ENCODE measurements at places on chromosomes 3 and 15. TPM values are rescaled to one million over a fixed set of nuclear protein-coding genes. Genes with fewer than 3 reads are reported as not detected.

GRCh38 chr3:197599089-197599765 lies 43.5 kb upstream of the BDH1 start:
- H3K4me1 ChIP-seq, result no peaks in the 10 kb centered on the region
- H3K27ac ChIP-seq, result no peak overlapping the region
- peak; percentile 57 for DNase-seq
- no peaks in the 10 kb centered on the region for H3K36me3 ChIP-seq
- no peaks in the 10 kb centered on the region for H3K27me3 ChIP-seq
- no peak overlapping the region for H3K4me3 ChIP-seq

- no peak for DNase-seq
- H3K27ac ChIP-seq, result no peak overlapping the region
- no peaks in the 10 kb centered on the region for H3K4me1 ChIP-seq
- H3K27me3 ChIP-seq, result no peaks in the 10 kb centered on the region
- H3K36me3 ChIP-seq, result no peaks in the 10 kb centered on the region
These were observed 28.3 kb downstream of the APBA2 start for GRCh38 chr15:28914046-28914445.

Gene SLC27A2
- polyA plus RNA-seq, result not detected

DNA sequence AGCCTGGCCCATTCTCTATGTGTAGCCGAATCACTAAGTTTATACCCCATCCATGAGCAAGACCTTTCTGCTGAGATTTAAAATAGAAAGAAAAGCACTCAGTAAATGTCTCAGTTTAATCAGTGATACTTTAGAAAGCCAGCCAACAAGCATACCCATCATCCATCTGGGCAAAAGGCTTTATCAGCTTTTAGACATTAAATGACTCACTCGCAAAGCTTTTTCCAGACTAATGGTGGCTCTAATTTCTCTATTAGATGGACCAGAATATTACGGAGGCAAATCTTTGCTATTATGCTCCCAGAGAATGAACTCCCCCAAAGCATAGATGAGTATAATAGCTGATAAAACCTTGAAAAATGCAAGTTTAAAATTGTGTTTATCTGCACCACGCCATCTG lies 727.8 kb downstream of the GBE1 start:
- no peaks in the 10 kb centered on the region for H3K27me3 ChIP-seq
- H3K4me3 ChIP-seq, result no peak overlapping the region
- no peaks in the 10 kb centered on the region for H3K36me3 ChIP-seq
- H3K4me1 ChIP-seq, result no peaks in the 10 kb centered on the region
- no peak for DNase-seq

Gene LDHAL6B
- polyA plus RNA-seq, result not detected

- H3K27me3 ChIP-seq, result no peaks in the 10 kb centered on the region
- H3K27ac ChIP-seq, result no peak overlapping the region
- no peak overlapping the region for H3K4me3 ChIP-seq
- no peak for DNase-seq
- H3K36me3 ChIP-seq, result no peaks in the 10 kb centered on the region
These were observed 276.6 kb upstream of the GADL1 start for GRCh38 chr3:31170932-31171670.

DNA sequence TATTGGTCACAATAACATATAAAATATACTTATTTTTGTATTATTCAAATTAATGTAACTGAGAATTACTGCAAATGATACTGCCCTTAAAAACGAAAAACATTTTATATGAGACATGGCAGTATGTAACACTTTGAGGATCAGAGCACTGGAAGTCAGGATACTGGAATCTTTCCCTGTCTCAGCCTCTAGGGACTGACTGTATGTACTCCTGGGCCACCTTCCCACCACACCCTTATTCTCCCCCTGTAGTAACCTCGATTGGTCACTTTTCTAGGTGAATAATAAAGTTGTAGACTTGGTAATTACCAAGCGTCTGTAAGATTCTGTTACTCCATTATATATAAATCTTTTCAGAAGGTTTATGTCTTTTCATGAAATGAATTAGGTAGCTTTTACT lies 43.0 kb downstream of the LRRC49 start:
- H3K4me1 ChIP-seq, result peaks cover 5% of the 10 kb centered on the region
- H3K27ac ChIP-seq, result no peak overlapping the region
- no peak for DNase-seq

Gene FRMD5
- not detected for polyA plus RNA-seq

Gene ADGRG7
- polyA plus RNA-seq, result not detected

Gene ADAMTS9
- not detected for polyA plus RNA-seq

DNA sequence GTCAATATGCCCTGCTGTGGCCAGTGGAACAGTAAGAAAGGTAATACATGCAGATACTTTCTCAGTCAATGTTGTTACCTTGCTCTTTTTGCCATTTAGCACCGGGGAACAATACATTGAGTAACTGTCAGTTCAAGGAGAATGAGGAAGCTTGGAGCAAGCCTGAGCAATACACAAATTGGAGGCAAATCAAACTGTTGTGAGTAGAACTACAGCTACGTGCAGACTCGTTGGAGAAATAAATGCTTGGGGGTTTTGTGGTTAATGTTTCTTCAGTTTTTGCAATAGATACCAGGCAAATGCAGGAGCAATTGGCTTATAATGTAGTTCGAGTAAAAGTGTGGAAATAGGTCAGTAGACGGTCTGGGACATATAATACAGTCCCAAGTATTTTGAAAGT lies 587.3 kb upstream of the ROBO1 start:
- DNase-seq, result no peak
- H3K36me3 ChIP-seq, result no peaks in the 10 kb centered on the region
- H3K4me3 ChIP-seq, result no peak overlapping the region
- H3K27me3 ChIP-seq, result no peaks in the 10 kb centered on the region

Gene CLDN18
- not detected for polyA plus RNA-seq

DNA sequence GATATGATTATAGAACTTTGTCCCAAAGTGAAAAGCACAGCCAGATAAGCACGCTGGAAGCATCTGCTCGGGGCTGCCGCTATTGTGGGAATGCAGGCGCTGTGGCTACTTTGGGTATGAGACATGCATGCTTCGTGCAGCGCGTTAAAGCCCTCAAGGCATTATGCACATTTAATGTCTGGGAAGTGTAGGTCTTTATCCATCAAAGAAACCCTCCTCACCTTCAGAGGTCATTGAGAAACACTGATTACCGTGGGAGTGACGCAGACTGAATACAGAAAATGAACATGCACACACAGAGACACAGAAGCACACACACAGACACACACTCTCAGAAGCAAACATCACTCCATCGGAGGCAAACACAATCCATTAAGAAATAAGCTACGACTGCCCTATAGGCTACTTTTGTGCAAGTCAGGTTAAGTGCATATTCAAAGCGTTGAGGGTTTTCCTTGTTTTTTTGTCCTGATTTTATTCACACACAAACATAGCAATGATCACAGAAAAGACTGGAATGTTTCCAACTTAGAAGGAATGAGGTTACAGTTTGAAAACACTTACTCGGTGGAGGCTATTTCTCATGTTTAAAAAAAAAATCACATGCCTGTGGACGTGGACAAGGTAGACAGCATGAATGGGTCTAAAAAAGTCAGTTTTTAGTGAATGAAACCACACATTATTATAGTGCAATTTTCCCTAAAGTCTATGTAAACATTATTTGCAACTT lies 68.5 kb downstream of the PLCH1 start:
- H3K36me3 ChIP-seq, result no peaks in the 10 kb centered on the region
- no peak overlapping the region for H3K4me3 ChIP-seq
- no peaks in the 10 kb centered on the region for H3K27me3 ChIP-seq

DNA sequence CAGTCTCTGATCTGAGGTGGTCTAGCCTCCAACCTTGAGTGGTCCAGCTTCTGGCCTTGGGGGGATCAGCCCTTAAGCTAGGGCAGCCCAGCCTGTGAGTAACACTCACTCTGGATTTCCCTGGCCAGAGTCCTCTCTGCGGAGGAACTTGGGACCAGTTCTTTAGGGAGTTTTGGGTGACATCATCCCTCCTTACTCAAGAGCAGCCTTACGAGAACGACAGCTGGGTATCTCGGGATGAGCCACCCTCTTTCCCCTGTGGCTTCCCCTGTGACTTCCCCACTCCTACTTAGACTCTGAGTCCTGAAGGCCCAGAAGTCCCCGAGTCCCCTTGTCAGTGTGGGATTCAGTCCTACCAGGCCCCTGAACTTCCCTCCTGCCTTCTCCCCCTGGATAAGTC lies 10.2 kb upstream of the PLXND1 start:
- H3K4me1 ChIP-seq, result peaks cover 77% of the 10 kb centered on the region
- H3K4me3 ChIP-seq, result no peak overlapping the region
- no peaks in the 10 kb centered on the region for H3K36me3 ChIP-seq
- DNase-seq, result peak; percentile 87
- H3K27me3 ChIP-seq, result no peaks in the 10 kb centered on the region
- peak overlapping the region; percentile 80 for H3K27ac ChIP-seq

- H3K36me3 ChIP-seq, result no peaks in the 10 kb centered on the region
- no peak overlapping the region for H3K27ac ChIP-seq
- H3K27me3 ChIP-seq, result no peaks in the 10 kb centered on the region
- no peak overlapping the region for H3K4me3 ChIP-seq
- DNase-seq, result no peak
These were observed 131.2 kb upstream of the SMAD3 start for GRCh38 chr15:66933932-66934867.

DNA sequence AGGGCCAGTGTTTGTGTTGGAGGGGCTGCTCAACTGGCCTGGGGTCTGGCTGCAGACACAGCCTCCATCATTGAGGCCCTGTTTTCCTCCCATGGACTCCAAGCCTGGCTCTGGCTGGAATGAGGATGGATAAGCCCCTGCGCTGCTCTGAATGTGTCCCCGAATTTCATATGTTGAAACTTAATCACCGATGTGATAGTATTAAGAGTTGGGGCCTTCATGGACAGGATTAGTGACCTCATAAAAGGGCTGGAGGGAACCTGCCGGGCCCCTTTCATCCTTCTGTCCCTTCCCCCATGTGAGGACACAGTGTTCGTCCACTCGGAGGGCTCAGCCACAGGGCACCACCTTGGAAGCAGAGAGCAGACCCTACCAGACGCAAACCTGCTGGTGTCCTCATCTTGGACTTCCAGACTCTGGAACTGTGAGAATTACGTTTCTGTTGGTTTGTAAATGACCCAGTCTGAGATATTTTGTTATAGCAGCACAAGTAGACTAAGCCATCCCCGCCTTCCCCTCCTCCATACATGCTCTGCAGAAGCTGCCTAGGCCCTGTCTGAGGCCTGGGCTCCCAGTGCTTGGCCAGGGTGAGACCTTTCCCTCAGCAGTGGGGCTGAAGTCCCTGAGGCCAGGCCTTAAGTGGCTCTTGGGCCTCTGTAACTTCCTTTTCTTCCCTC lies 3.8 kb upstream of the LCTL start:
- DNase-seq, result no peak
- no peaks in the 10 kb centered on the region for H3K36me3 ChIP-seq
- H3K4me1 ChIP-seq, result peaks cover 3% of the 10 kb centered on the region
- no peak overlapping the region for H3K4me3 ChIP-seq

DNA sequence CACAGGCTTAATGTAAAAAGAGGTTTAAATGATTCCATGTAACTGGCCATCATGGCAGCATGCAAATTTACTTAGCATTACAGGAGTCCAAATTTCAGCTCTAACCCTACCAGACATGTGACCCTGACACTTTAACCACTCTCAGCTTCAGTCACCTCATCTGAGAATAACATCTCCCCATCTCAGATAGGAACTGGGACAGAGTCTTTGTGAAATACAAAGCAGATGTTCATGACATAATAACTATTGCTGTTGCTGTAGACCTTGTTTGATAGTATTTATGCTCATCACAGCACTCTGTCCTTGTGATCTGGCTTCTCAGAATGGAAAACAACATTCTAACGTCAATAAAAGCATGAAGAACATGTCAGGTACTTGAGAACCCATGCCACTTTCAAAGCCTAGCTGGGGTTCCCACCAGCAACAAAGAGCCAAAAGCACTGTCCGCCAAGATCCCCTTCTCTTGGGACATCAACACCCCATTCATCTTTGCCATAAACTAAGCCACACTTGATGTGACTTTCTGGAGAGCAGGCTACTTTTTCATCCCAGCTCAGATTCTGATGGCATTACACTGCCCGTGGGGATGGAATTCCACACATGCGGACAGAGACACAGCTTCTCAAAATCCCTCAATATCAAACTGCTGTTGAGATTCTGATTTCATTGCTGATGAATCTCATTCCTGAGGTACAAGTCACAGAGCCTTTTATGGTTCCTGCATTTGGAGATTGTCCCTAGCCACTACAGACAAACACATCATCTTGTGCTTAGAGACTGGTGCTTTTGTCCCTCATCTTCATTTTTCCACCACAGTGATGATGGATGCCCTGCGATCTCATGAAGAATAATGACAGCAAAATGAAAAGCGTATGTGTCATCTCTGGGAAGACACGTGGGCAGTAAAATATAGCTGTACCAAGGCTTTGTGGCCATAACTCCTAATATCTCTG lies 202.7 kb downstream of the TNIK start:
- H3K27me3 ChIP-seq, result no peaks in the 10 kb centered on the region
- no peak for DNase-seq
- no peaks in the 10 kb centered on the region for H3K4me1 ChIP-seq
- no peaks in the 10 kb centered on the region for H3K36me3 ChIP-seq

DNA sequence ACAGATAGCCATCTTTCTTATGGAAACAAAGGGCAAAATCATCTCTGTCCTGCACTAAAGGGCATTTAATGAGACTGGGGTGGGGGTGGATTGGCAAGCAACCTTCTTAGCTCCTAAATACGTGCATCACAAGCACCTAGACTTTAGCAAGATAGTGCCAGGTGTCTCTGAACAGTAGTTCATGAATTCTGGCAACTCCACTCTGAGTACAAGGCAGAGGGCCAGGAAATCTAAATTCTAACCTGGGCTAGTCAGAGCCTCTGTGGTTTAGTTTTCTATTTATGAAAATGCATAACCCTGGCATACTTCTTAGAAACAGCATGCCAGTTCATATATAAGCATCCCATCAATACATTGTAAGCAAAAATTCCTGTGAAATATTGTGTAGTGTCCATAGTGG lies 788.5 kb downstream of the MCTP2 start:
- no peaks in the 10 kb centered on the region for H3K36me3 ChIP-seq
- H3K27ac ChIP-seq, result no peak overlapping the region
- H3K4me3 ChIP-seq, result no peak overlapping the region
- no peak for DNase-seq

- no peak overlapping the region for H3K27ac ChIP-seq
- no peak overlapping the region for H3K4me3 ChIP-seq
- DNase-seq, result no peak
- H3K4me1 ChIP-seq, result no peaks in the 10 kb centered on the region
These were observed 222.5 kb upstream of the KCNMB2 start for GRCh38 chr3:178313716-178314115.

GRCh38 chr15:49084285-49084570 lies 38.0 kb upstream of the SECISBP2L start:
- H3K27me3 ChIP-seq, result no peaks in the 10 kb centered on the region
- H3K27ac ChIP-seq, result no peak overlapping the region
- no peaks in the 10 kb centered on the region for H3K4me1 ChIP-seq
- no peak overlapping the region for H3K4me3 ChIP-seq
- H3K36me3 ChIP-seq, result no peaks in the 10 kb centered on the region

Gene SLC6A11
- polyA plus RNA-seq, result not detected

GRCh38 chr15:36498401-36498800 lies 81.0 kb upstream of the CDIN1 start:
- DNase-seq, result no peak
- H3K27ac ChIP-seq, result no peak overlapping the region
- no peaks in the 10 kb centered on the region for H3K36me3 ChIP-seq
- H3K4me3 ChIP-seq, result no peak overlapping the region

Gene ACTRT3
- not detected for polyA plus RNA-seq
